ENCODE measurements at places on chromosomes 5 and 9. TPM values are rescaled to one million over a fixed set of nuclear protein-coding genes. Genes with fewer than 3 reads are reported as not detected.

The GHR gene
- total RNA-seq, result 4.4 TPM

The SH3TC2 gene
- total RNA-seq, result 51.4 TPM

The EGFL7 gene
- total RNA-seq, result 9.3 TPM

The C5orf58 gene
- total RNA-seq, result not detected

DNA sequence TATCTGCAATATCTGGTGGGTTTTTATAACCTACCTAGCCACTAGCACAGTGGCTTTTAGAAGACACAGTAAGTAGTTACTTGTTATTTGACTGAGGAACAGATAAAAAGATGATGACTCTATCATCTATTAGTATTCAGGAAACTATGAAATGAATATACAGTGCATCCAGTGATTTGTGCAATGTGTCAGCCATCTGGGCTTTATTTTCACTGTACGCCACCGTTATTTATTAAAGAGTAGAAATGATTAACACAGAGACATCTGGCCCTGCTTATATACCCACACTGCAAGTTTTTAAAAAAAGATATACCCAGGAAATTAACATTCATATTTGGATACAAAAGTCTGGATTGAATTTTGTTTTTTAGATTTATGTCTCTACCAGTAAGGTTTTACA, 408.4 kb downstream of the PDE4D start:
- ATAC-seq, result no peak

DNA sequence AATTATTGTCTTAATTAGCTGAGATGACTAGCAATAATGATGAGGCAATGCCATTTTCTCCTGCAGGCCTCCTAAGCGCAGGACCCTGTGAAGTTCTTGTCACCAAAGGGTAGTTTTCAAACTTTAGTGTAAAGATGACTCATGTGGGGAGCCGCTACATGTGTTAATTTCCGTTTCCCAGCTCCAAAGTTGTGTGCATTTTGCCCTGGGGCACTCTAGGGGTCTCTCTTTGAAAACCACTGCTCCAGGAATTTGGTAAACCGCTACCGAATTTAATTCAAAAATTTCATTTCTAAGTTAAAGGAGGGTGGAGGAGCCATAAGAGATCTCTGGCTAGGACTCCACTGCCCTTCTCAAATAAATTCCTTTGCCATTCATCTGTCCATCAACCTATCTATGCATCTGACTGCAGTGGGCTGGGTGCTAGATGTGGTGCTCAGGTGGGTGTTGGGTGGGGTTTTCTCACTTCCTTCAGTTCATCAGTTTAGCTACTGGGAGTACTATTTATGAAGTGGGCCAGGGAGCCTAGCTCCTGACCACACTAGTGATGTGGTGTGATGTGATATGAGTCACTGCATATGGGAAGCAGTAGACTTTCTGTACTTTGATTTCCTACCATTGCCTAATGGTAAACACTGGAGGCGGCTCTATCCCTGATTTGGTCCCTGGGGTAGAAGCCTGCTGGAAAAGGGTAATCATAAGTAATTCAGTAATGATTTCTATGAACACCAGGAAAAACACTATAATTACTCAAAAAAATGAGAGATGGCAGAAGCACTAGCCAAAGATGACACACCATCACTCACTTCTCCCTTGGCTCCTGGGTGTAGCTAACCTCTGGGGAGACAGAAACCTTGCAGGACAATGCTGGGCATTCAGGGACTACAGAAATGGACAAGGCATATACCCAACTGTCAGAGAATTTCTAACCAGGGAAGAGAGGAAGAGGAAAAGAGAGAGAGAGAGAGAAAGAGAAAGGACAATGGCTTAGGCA, 4.0 kb upstream of the ZSWIM6 start:
- no peak for ATAC-seq

GRCh38 chr9:89604729-89605464, at the start of gene GADD45G:
Gene GADD45G (plus strand): TSS chr9:89605012. CDS start chr9:89605122, 110 bp downstream.
- ATAC-seq, result peak; percentile 58

- ATAC-seq, result no peak
Measured at GRCh38 chr5:106171132-106171531, 1499.6 kb downstream of the EFNA5 start.

DNA sequence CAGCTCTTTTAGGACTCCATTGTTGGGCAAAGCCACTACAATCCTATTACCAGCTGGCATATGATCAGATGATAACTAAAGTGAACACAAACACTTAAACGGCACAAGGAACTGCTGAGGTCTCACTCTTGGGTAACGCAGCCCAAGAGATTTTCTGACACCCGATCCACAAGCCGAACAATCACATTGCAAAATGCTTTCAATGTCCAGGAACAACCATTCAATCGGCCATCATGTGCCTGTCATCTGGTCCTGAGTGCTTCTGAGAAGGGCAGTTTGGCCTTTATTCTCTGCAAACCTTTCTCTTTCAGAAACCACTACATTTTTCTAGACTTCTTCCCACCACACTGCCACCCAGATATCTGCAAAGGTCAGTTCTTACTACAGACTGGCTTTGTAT, 283.1 kb downstream of the GLIS3 start:
- no peak for ATAC-seq

GRCh38 chr5:911601-912000, 18.9 kb downstream of the TRIP13 start:
- ATAC-seq, result no peak

DNA sequence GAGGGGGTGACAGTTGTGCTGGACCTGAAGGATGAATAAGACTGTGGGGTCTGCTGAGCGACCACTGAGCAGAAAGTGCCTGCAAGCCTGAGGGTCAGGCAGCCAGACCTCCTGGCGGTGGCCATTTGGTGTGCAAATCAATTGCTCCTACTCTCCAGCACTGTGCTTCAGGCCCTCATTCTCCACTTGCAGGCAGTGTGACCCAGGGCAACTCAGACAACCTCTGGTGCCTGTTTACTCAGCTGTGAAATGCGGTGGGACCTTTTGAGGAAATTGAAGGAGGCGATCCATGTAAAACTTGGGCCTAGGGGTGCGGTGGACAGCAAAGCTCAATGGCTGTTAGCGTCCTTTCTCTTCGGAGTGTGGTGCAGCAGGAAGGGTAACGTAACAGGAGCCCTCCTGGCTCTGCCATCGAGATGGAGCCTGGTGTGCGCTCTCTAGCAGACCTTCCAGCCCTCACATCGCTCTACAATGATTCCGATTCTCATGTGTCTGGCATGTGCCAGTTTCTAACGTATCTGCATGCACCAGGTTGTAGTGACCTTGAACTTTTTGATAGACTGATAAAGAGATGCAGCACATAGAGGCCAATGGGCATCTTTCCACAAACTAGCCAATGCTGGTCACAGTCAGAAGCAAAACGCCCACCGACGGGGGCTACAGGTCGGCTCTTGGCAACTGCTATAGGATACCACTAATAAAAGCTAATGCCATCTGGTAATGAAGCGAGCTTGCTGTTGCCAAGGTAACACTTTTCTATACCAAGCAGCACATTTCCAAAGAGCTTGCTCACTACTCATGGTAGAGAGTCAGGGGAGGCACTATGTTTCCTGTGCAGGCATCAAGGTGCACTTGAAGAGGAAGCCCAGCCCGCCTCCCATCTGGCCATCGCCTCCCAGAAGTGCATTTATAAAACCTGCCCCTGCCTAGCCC, 159.7 kb upstream of the RAPGEF1 start:
- ATAC-seq, result peak; percentile 36

DNA sequence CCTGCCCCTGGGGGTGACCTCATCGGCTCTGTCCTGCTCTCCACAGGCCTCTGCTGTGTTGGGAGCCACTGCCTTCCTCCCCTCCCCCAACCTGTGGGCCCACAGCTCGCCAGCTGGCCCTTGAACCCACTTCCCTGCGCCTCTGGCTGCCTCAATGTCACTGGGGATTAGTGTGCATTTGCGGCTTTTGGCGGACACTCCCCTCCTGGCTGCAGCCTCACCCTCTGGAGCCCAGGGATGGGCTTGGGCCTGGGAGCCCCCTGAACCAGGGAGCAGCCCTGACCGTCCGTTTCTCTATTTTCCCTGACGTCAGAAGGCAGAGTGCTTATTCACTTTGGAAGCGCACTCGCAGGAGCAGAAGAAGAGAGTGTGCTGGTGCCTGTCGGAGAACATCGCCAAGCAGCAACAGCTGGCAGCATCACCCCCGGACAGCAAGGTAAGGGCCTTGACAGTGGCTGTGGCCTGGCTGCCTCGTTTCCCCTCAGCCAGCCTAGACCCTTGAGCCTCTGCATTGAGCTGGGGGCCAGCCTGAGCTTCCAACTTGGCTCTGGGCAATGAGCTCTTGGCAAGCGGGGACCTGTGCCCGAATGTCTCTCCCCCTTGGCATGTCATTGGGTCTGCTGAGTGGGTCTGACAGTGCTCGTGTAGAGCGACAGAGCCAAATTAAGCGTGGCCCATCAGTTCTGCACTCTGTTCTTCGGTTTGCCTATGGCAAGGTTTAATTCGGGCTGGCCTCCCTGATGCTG, 73.1 kb downstream of the RGS3 start:
- peak; percentile 91 for ATAC-seq

GRCh38 chr9:121860744-121861143, 209.3 kb downstream of the DAB2IP start:
- ATAC-seq, result no peak

DNA sequence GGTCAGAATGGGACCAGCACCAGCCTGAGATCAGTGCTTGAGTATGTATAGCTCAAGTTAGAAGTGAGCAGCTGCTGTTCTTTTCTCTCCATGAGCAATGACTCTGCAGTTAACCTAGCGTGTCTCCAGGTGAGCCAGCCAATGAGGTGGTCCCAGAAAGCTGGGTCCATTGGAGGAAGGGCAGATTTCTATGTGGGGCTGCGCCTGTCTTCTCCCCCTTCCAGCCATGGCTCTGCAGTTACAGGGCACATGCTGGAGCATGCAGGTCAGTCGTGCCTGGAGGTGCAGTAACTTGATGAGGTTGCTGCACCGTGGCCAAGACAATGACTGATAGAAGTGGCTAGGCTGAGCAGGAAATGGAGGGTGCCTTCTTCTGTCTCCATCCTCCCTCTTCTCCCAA, 29.6 kb upstream of the CXCL14 start:
- ATAC-seq, result no peak

GRCh38 chr5:173320259-173320658, 8.0 kb downstream of the STC2 start:
- no peak for ATAC-seq

- peak; percentile 18 for ATAC-seq
Measured at GRCh38 chr5:174046558-174046957, 1.1 kb downstream of the NSG2 start.

DNA sequence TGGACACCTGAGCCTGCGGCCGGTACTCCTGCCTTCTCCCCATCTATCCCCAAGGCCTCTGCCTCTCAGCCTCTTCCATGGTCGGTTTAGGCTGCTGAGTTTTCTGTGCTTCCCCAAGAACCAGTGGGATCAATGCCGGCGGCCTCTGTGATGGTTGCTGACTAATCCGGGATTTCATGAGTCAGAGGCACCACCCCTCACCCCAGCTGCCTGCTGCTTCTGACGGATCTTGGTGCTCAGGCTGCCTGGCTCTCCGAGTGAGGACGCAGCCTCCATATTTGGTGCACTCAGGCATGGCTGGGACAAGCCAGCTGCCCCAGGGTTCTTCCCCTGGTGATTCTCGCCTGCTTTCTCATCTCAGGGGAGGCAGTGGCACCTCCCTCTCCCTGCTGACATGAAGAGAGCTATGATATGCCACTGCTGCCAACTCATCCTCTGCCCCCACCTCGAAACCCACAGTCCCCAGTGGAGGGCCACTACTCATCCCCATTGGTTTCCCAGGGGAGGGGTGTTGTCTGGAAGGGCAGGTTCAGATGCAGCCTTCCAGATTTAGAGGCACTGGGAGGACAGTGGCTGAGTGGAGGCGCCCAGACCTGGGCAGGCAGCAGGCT, 3.3 kb upstream of the MAN1B1 start:
- ATAC-seq, result peak; percentile 35

GRCh38 chr5:125306741-125307140, 560.3 kb upstream of the ZNF608 start:
- no peak for ATAC-seq

DNA sequence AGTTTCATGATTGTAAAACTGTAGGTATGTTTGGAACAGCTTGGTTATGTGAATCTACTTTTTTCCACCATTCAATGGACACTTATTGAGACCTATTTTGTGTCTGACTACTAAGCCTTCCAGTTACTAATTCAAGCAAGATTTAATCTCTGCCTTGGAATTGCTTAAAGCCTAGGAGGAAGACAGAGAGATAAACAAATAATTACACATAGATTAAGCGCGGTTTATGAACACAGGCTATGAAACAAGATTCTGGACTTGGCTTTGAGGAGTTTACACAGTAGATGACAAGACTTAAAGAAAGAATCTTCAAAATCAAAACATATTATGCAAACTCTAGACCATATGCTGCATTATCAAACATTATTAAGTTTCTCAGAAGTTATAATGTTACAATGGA, 340.4 kb downstream of the RASEF start:
- ATAC-seq, result no peak

DNA sequence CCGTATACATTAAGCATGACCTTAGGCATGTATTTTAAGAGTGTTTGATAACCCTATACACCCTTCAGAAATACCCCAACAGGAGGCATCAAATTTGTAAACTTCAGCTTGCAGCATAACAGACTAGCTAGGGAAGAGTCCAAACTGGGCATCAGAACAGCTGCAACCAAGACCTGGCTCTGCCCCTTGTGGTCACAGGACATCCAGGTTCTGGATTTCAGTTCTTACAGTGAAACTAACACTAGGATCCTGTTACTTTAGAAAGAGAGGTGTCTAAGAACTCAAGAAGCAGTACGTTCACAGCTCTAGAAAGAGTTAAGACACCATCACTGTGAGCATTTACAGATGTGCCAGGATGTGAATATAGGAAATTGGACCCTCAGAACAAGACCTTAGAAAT, 229.8 kb downstream of the BNC2 start:
- peak; percentile 50 for ATAC-seq

DNA sequence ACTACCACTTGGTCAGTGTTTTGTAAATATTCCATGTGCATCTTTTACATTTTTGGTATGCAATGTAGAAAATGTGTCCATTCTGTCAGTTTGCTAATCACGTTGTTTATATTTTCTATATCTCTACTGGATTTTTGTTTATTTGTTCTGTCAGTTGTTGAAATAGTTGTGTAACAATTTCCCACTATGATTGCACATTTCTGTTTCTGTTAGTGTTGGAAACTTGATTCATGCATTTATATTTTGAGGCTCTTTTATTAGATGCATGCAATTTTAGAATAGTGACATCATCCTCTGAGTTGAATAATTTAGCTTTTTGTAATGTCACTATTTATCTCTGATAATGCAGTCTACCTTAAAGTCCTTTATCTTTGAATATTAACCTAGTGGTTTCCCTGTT, 25.8 kb upstream of the LECT2 start:
- ATAC-seq, result no peak
